Activated T-cell treated with anti-CD3 and anti-CD28 coated beads for 4 hours (primary cell): ENCODE measurements at places on chromosomes 1 and 21.

DNA sequence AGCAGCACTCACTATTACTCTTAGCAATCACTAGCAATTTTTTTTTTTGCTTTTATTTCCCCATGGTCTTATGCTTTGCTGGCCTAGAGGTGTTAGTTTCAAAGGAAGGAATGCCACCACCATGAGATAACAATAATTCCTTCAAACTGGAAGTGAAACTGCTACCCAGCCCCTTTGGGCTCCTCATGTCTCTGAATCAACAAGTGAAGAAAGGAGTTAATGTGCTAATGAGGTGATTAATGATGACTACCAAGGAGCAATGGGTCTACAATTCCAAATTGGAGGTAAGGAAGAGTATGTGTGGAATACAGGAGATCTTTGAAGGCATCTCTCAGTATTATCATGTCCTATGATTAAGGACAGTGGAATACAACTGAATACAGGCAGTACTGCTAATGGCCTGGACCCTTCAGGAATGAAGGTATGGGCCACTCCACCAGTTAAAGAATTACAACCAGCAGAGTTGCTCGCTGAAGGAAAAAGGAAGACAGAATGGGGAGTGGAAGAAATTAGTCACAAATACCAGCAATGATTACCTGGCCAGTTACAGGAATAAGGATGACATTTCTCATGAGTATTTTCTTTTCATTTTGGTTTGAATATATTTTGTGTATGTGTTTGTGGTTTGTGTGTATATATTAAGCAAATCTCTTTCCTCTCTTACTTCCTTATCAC, 652.9 kb downstream of the ADGRL2 start:
- no peak for DNase-seq

GRCh38 chr1:113983826-113984225, 4.6 kb downstream of the OLFML3 start:
- no peak for DNase-seq

DNA sequence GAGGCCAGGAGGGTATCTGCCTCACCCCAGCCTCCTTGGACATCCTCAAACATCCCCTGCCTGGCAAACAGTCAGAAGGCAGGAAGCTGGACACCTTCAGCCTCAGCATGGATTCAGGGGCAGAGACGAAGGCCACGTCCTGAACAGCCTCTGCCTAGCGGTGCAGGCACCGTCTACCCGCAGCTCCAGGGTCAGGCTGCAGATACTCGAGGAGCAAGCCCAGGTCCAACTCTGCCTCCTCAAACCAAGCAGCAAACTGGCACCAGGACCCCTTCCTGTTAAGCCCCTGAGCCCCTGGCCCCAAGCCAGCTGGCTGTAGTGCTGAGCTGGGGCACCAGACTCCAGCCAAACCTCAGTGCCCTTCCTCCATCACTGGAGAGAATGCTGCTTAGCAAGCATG, 494.7 kb downstream of the NPHP4 start:
- no peak for DNase-seq

DNA sequence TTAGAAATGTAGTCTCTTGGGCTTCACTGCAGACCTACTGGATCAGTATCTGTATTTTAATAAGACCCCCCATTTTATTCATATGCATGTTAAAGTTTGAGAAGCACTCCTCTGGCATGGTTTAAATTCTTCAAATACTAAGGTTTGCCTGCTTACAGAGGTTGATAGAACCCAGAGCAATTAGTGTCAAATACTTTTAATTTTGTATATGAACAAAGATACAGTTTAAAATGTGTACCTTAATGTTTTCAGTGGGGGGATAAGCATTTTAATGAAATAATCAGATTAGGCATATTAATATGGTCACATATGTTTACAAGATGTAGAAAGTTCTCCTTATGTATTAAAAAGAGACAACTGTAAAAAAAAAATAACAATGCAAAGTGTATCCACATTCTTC, 40.4 kb upstream of the EPS15 start:
- DNase-seq, result no peak

DNA sequence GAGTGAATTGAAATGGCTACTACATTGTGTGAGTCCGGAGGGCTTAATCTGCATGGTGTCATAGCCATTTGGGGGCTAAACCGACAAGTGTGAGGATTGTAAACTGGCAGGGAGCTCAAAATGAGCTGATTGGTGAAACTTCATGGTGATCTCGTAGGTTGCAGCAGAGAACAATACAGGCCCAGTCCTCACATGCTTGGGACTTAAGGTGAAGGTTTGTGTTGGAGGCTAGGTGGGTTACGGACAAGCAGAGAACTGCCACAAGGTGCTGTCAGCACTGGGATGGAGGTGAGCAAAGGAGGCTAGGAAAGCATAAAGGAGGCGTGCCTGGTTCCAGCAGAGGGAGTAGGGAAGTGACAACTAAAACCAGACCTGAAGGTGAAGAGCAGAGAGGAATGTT, 9.4 kb downstream of the PGM1 start:
- no peak for DNase-seq

DNA sequence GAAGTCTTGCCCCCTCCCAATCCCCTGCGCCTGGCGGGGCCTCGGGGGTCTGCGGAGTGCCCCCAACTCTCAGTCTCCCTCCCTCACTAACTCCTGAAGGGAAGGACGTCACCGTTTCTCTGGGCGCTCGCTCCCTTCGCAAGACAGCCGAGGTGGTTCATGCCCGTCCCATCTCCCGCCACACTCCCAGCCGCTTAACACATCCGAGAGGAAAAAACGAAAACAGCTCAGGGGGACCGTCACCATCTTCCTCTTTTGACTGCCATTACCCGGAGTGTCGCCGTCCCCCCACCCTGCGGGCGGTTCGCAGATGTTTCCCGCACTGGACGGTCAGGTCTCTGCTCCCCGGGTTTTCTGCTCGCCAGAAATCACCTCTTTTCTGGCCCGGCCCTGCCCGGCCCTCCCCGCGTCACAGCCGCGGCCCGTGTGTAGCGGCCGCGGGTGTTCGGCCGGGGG, 532 bp downstream of the ERO1B start:
- peak; percentile 15 for DNase-seq

- no peak for DNase-seq
These were observed 1.4 kb downstream of the PRCC start for GRCh38 chr1:156768610-156769295.

DNA sequence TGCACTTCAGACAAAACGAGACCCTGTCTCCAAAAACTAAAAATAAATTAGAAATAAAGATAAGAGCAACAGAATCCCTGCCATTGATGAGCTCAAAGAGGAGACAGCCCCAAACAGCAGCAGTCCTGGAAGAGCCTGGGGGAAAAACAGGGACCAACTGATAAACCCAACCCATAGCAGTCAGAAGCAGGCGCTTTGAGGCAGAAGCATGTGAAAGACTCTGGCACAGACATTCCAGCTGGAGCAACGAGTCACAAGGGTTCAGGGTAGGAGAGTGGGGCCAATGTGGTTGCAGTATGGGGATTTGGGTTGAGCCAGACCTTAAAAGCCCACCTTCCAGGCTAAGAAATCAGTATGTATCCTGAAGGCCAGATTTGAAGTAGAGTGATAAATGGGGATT, 78.5 kb downstream of the MPZL1 start:
- no peak for DNase-seq

- no peak for DNase-seq
These were observed 39.6 kb upstream of the GPR52 start for GRCh38 chr1:174408146-174408545.

DNA sequence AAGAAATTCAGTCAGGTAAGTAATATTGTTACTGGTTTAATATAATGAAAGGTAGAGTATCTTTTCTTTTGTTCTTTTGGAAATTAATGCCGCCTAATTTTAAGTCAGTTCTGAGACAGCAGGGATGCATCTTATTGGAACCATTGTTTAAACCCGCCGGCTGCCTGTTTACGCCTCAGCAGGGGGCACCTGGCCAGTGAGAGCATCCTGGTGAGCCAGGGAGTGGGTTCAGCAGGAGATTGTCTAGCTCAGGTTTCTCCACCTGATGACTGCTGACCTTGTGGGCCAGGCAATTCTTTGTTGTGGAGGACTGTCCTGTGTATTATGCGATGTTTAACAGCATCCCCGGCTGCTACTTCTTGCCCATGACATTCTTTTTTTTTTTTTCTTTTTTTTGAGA, 30.2 kb downstream of the CHAF1B start:
- DNase-seq, result no peak

- DNase-seq, result no peak
These were observed 4.1 kb downstream of the SPATC1L start for GRCh38 chr21:46180079-46180722.

GRCh38 chr1:186828611-186829454, at the start of gene PLA2G4A:
Gene PLA2G4A, plus strand, starts transcription at chr1:186828949. Its CDS starts 25,406 bp downstream, at chr1:186854355.
- peak; percentile 1 for DNase-seq

DNA sequence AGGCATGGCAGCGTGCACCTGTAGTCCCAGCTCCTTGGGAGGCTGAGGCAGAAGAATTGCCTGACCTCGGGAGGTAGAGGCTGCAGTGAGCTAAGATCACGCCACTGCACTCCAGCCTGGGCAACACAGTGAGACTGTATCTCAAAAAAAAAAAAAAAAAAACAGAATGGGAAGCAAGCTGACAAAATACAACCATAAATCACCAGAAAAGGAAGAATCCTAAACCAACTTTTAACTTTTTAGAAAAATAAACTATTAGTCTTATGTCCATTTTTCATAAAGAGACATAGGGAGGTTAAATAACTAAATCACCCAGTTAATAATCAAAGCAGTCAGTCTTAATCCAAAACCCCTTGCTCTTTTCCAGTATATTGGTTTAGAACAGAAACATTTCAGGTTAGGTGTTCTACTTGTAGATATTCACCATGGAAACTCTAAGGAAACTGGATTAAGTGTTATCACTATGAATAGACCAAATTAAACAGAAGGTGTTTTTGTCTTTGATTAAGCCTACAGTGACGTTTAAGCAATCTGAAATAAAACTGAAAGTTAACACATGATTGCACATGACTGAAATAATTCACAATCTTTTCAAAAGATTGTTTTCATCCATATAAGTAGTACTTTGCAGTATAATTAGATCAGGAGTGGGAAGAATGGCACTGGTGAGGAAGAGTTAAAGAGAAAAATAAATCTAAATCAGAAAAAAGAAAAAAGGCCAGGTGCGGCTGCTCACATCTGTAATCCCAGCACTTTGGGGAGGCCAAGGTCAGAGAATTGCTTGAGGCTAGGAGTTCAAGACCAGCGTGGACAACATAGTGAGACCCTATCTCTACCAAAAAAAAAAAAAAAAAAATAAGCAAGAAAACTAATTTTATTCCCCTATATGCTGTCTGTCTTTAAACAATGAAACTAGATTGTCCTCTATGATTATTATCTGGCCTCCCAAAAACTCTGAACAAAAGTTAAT, 9.6 kb downstream of the CDC42BPA start:
- no peak for DNase-seq

DNA sequence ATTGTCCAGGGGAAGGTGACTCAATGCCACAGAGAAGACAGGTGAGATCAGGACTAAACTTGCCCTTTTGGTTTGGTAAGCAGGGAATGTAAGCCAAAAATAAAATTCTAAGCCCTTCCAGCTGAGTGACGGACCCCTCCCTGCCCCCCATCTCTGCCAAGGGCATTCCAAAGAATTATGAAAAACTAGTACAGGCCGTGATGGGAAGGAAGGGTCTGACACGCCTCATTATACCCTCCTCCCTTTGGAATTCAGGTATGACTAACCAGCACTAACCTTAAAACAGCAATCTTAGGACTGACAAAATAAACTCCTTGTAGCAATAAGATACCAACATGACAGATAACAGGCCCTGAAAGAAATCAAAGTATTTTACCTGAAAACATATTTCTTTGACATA, 99.6 kb downstream of the GABPA start:
- DNase-seq, result no peak

- no peak for DNase-seq
These were observed 25.4 kb downstream of the DMAP1 start for GRCh38 chr1:44238660-44239059.

- DNase-seq, result no peak
These were observed 337.9 kb downstream of the TBX15 start for GRCh38 chr1:118650107-118650807.

GRCh38 chr1:41427916-41428737, 56.4 kb downstream of the EDN2 start:
- no peak for DNase-seq

GRCh38 chr1:219420913-219421312, 192.0 kb downstream of the ZC3H11B start:
- DNase-seq, result no peak

- DNase-seq, result no peak
These were observed 11.2 kb downstream of the CREG1 start for GRCh38 chr1:167542109-167543032.

- no peak for DNase-seq
These were observed 116.1 kb downstream of the MRPS6 start for GRCh38 chr21:34189506-34189905.

GRCh38 chr1:229091721-229092136, 179.2 kb upstream of the RAB4A start:
- DNase-seq, result no peak

DNA sequence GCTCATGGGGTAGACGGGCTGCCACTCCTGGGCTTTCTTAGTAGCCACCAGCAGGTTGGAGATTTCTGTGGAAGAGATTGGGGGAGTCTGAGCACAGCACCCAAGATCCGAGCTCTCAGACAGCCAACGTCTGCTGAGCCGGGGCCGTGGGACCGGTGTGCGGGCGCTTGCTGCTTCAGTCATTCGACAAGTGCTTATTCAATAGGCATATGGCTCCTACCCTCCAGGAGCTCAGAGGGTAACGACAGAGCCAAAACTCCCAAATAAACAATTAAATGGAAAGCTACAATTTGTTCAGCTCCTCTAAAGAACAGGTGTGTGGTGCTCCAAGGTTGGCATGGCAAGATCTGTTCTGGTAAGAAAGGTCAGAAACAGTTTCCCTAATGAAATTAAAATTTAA, 106.0 kb downstream of the RAVER2 start:
- DNase-seq, result no peak

GRCh38 chr1:47661040-47661439, 223.2 kb downstream of the FOXD2 start:
- DNase-seq, result no peak

DNA sequence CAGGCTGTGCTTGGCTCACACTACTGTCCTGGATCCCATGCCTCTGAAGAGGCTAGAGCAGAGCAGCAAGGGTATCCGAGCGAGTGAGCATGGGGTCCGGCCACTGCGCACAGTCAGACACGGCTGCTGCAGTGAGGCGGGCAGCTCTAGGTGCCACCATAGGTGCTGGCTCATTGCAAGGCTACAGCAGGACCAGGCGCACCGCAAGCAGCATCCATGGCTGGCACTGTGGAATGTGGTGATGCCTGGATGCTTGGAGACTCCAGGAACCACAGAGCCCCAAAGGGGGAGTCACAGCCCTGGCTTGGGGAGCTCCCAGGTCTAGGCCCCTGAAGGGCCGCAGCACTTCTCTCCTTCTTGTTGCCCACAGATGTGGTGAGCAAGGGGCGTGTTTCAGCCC, 47.2 kb downstream of the ATP6V1G3 start:
- DNase-seq, result no peak

DNA sequence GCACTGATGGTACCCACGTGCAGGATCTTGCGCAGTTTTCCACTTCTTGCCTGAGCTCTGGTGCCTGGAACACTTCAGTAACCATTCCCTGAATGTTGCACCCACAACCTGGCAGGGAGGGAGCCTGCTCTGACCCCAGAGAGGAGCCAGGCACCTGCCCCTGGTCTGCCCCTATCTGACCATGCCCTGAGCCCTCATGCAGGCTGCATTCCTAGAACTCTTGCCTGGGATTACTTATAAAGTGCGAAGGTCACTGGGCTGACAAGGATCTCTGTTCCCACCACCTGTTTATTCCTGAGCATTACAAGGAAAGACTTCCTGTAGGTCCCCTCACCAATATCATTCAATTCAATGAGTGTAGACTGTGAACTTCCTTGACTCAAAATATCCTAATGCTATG, 191.9 kb upstream of the FMN2 start:
- no peak for DNase-seq

- no peak for DNase-seq
These were observed 47.8 kb upstream of the ZP4 start for GRCh38 chr1:237938553-237938952.

- no peak for DNase-seq
These were observed 26.5 kb upstream of the KRTAP19-8 start for GRCh38 chr21:31064803-31065202.
